ENCODE measurements at places on chromosomes 13 and 19. TPM values are rescaled to one million over a fixed set of nuclear protein-coding genes. Genes with fewer than 3 reads are reported as not detected.

The HRC gene
- 1,551 TPM for total RNA-seq

GRCh38 chr19:7461841-7462629 lies 26.8 kb downstream of the PEX11G start:
- DNase-seq = no peak

DNA sequence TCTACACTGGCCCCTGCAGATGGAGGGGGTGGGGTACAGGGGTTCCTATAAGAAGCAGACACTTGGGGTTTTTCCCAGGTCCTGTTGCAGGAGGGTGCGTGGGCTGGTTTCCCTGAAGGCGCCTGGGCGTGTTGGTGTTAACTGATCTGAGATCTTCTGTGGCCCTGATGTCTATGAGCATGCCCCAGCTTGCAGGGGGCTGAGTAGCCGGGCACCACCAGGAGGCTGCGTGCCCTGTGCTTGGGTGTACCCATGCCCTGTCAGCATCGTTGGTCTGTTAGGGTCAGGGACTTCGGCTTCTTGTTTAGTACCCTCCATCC lies 45.3 kb downstream of the CAPN12 start:
- no peak for DNase-seq

DNA sequence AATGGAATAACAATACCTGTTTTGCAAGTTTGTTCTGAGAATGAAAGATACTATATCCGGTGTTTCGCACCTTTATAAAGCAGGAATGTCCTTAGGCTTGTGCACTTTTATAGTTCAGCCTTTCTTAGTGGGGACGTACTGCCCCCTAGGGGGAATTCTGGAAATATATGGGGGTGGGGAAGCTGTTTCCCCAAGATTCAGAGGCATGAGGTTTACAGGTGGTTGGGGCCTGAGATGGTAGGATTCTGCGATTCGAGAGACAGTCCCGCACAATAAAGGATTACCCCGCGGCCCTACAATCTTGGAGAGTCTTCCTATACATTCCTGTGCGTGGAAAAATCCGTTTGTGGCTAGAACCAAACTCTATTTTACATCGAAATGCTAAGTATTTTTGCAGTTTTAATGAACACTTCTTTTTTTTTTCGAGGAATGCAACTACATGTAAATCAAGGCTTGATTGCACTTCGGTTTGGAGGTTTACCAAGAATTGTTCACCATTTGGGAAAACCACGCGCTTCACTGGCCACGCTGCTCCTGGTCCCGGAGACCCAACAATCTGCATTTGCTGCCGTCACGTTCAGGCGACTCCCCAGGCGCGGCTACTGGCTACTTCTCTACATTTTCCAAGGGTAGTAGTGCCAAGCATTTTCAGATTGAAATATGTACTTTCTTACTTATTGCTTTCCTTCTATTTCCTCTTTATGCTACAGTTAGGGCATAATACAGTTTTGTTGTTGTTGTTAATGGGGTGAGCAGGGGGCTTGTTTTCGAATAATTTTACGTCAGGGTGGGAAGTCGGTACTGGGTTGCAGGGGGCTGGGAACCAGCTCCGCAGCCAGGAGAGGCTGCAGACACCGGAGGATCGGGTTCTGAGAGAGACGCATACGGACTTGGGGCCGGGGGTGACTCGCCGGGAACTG lies 830 bp downstream of the NEK5 start:
- no peak for DNase-seq

GRCh38 chr19:12834976-12835757 lies 788 bp upstream of the RTBDN start:
- DNase-seq = no peak

DNA sequence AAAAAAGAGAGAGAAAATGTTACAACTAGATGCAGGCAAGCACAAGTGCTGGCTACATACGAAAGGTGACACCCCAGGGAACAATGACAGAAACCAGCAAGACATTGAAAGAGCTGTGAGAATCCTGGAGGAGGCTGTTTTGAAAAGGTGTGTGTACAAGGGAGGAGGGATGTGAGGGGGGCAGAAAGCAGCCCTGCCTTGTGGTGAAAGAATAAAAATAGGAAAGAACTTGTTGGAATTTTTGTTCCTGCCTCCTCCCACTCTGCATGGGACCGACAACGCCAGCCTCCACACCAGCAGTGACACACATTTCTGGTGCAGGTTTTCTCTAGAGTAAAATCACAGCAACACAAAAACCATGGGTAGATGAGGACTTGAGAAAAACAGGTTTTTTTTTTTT lies 1258.6 kb downstream of the PCDH9 start:
- no peak for DNase-seq

- DNase-seq = no peak
Observed at GRCh38 chr19:14146789-14147216, 10.4 kb upstream of the ASF1B start.

The CDC34 gene
- 84.6 TPM for total RNA-seq

- peak; percentile 55 for DNase-seq
Observed at GRCh38 chr19:35261356-35262100, 7.2 kb upstream of the USF2 start.

The DMKN gene
- 12.1 TPM for total RNA-seq

DNA sequence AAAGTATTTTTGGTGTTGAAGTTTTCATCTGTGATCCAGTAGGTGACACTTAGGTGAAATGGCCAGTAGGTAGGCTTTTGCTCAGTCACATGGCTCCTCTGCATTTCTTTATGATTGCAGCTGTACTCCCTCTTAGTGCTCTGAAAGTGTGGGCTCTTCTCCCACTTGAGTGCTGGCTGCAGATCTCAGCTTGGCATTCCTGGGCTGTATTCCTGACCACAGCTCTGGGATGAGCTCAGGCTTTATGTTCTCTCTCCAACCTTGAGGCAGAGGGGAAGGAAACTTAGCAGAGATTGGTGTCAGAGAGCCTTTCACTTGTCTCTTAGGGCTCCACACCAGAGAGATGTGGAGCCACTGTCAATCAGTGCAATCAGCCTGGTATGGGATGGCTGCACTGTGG lies 254.3 kb downstream of the NDFIP2 start:
- DNase-seq = peak; percentile 28

- DNase-seq = no peak
Observed at GRCh38 chr13:89857502-89857901, 1490.0 kb upstream of the MIR17HG start.

Data from heart left ventricle (tissue), 16 donors.